ENCODE measurements at places on chromosomes 7 and 10.

GRCh38 chr7:143387156-143387975 lies 6.2 kb downstream of the ZYX start:
- no peaks in the 10 kb centered on the region for H3K27me3 ChIP-seq
- DNase-seq = no peak
- H3K36me3 ChIP-seq = peaks cover 46% of the 10 kb centered on the region
- peak overlapping the region; percentile 39 for H3K27ac ChIP-seq
- H3K4me3 ChIP-seq = no peak overlapping the region
- peaks cover 2% of the 10 kb centered on the region for H3K4me1 ChIP-seq

- H3K36me3 ChIP-seq = no peaks in the 10 kb centered on the region
- no peaks in the 10 kb centered on the region for H3K4me1 ChIP-seq
- H3K27ac ChIP-seq = no peak overlapping the region
- no peak for DNase-seq
- H3K27me3 ChIP-seq = peaks cover 3% of the 10 kb centered on the region
These were observed 7.7 kb downstream of the SLIT1 start for GRCh38 chr10:97178074-97178473.

GRCh38 chr7:49638166-49638565 lies 135.3 kb upstream of the VWC2 start:
- no peak for DNase-seq
- no peaks in the 10 kb centered on the region for H3K36me3 ChIP-seq
- H3K4me3 ChIP-seq = no peak overlapping the region
- no peaks in the 10 kb centered on the region for H3K4me1 ChIP-seq
- H3K27ac ChIP-seq = no peak overlapping the region
- H3K27me3 ChIP-seq = no peaks in the 10 kb centered on the region

DNA sequence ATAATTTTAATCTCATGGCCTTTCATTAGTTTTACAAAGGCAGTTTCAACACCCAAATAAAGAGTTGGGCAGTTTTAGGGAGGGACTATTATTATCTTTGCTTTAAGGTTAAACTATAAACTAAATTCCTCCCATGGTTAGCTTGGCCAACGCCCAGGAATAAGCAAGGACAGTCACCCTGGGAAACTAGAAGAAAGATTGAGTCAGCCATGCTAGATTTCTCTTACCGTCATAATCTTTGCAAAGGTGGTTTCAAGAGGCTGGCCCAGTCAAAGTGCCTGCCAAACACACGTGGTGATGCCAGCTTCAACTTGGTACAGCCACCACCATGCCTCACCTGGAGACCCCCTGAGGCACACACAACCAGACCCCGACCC lies 317.4 kb upstream of the SP8 start:
- H3K4me3 ChIP-seq = no peak overlapping the region
- H3K4me1 ChIP-seq = no peaks in the 10 kb centered on the region
- H3K36me3 ChIP-seq = no peaks in the 10 kb centered on the region
- no peak overlapping the region for H3K27ac ChIP-seq
- DNase-seq = no peak
- no peaks in the 10 kb centered on the region for H3K27me3 ChIP-seq

- no peaks in the 10 kb centered on the region for H3K27me3 ChIP-seq
- no peaks in the 10 kb centered on the region for H3K36me3 ChIP-seq
- no peak for DNase-seq
- peaks cover 3% of the 10 kb centered on the region for H3K4me1 ChIP-seq
These were observed 51.2 kb upstream of the TMEM248 start for GRCh38 chr7:66869660-66870450.

- peak within 1 kb of the TSS; percentile 72 for H3K4me3 ChIP-seq
- peaks cover 4% of the 10 kb centered on the region for H3K4me1 ChIP-seq
- no peak for DNase-seq
- peaks cover 8% of the 10 kb centered on the region for H3K27me3 ChIP-seq
- H3K27ac ChIP-seq = no peak within 1 kb of the TSS
These were observed at the start of gene GRM3 for GRCh38 chr7:86643561-86644281. Gene GRM3, plus strand, starts transcription at chr7:86643909. Its CDS starts 121,237 bp downstream, at chr7:86765146.

DNA sequence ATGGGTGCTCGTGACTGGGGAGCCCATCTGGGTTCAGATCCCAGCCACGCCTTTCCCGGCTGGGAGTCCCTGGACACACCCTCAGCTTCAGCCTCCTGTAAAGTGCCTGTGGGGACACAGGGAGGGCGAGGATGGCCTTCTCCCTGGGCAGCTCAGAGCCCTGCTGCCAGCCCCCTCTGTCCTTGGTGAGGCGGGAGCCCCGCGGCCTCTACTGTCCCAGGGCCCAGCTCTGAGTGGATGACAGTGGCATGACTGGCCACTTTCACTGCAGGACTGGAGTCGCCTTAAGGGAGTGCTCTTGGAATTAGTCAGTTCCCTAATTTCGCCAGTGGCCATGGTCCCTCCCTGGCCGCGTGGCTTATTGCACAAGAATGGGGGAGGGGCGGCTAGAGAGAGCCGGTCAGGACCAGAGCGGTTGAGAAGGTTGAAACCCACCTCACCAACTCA lies 4.6 kb downstream of the BRI3 start:
- peaks cover 4% of the 10 kb centered on the region for H3K4me1 ChIP-seq
- no peaks in the 10 kb centered on the region for H3K27me3 ChIP-seq
- H3K27ac ChIP-seq = no peak overlapping the region
- no peak for DNase-seq

DNA sequence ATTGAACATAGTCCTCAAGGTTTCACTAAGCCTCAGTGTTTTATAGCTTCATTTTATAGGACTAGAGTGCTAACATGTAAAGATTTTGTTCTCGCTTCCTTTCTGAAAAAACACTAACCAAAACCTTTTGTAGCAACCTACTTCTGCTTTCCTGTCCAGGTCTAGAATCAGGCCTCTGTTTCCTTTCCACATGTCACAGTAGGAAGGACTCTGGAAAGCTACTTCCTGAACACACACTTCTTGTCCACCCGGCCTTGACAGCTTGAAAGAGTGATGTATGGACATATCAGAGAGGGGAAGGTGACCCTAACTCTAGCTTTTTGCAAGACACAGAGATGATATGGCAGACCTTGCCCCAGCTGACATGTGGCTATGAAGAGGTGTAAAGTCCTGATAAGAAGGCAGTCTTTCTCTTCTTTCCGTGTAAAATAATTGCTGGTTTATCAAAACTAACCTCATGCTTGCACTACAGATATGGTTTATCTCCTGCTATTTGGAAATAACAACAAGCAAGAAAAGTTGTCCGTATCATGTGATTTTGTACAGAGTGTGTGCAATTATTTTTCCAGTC lies 175.4 kb downstream of the SKAP2 start:
- no peaks in the 10 kb centered on the region for H3K27me3 ChIP-seq
- no peaks in the 10 kb centered on the region for H3K4me1 ChIP-seq

DNA sequence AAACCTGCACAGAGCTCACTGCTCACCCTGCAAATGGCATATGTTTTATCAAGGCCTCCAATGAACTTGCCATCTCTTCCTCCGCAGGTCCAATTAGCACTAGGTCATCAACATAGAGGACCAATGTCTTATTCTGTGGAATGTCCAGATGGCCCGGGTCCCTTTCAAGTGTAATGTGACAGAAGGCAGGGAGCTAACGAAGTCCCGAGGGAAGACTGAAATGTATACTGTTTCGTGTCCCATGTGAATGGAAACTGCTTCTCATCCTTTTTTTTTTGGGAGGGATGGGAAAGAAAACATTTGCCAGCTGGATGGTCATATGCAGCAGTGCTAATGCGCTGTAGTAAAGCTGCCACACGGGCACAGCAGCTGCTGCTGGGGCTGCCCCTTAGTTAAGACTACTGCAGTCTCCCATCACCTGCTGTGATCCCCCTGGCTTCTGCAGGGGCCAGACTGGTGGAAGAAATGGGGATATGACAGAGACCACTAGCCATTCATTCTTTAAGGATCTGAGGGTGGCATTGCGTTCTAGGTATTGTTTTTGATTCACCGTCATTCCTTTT lies 61.7 kb upstream of the CCNY start:
- H3K36me3 ChIP-seq = no peaks in the 10 kb centered on the region
- no peak overlapping the region for H3K4me3 ChIP-seq
- no peaks in the 10 kb centered on the region for H3K27me3 ChIP-seq
- no peak overlapping the region for H3K27ac ChIP-seq
- DNase-seq = no peak
- no peaks in the 10 kb centered on the region for H3K4me1 ChIP-seq

DNA sequence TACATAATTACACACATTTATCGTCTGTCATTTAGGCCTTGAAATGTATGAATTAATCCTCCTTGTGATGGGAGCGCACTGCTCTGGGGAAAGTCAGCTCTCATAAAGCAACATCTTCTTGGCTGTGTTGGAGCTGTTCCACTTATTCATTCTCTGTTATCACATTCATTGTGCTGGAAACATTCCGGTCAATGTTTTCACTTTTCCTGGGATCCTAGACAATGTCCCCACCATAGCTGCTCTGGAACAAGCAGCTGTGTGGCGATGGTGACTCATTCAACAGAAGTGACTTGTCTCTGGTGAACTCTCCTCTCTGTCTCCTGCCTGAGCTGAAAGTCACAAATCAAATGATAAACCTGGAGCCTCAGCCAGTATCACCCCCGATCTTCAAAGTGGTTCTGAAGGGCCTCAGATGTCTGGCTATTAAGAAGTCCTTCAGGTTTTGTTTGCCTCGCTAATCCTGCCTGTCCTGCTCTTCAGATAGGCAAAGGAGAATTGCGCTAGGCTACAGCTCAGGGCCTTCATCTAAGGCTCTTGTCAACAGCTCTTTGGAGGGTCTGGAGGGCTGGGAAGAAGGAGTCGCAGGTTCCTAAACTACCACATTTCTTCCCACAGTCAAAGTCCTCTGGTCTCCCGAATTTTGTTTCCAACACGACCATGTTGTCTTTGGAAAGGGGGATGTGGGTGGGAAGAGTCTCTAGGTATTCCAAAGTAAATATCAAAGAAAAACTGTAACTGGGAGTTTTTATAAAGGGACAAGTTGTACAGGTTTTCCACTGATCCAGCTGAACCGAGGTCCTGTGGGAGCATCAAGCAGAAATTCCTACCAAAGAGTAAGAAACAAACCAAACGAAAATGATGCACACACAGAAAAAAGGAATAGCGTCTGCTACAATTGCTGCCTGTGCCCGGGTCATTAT lies 29.3 kb downstream of the KLF6 start:
- no peak overlapping the region for H3K4me3 ChIP-seq
- H3K36me3 ChIP-seq = no peaks in the 10 kb centered on the region
- no peak for DNase-seq
- H3K27me3 ChIP-seq = no peaks in the 10 kb centered on the region
- no peaks in the 10 kb centered on the region for H3K4me1 ChIP-seq

- H3K4me3 ChIP-seq = no peak overlapping the region
- no peaks in the 10 kb centered on the region for H3K27me3 ChIP-seq
- no peaks in the 10 kb centered on the region for H3K36me3 ChIP-seq
- no peak for DNase-seq
- no peaks in the 10 kb centered on the region for H3K4me1 ChIP-seq
- no peak overlapping the region for H3K27ac ChIP-seq
These were observed 798.5 kb upstream of the IGFBP3 start for GRCh38 chr7:46719616-46720015.

GRCh38 chr10:50992972-50993766 lies 81.1 kb upstream of the PRKG1 start:
- peaks cover 2% of the 10 kb centered on the region for H3K4me1 ChIP-seq
- no peaks in the 10 kb centered on the region for H3K36me3 ChIP-seq
- no peak overlapping the region for H3K4me3 ChIP-seq
- peaks cover 34% of the 10 kb centered on the region for H3K27me3 ChIP-seq

- peak overlapping the region; percentile 98 for H3K4me3 ChIP-seq
- DNase-seq = no peak
- H3K36me3 ChIP-seq = no peaks in the 10 kb centered on the region
- peak overlapping the region; percentile 74 for H3K27ac ChIP-seq
These were observed 651 bp upstream of the ARPC1A start for GRCh38 chr7:99325001-99325493.

DNA sequence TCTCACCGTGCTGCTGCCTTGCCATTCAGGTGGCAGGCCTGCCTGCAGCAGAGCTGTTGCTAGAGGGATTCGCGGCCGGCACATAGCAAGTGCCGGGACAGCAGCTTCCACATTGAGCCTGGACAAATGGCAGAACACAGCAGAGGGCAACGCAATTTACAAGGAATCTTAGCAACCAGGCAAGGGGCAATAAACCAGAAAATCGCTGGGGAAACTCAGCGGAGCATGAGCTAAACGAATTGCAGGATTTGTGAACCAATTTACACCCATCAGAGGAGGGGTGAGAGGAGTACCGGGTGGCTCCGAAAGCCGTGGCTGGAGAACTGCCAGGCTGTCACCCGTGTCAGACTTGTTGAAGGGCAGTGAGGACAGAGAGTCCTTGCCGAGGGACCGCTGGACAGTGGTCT lies 58.6 kb upstream of the LOXL4 start:
- no peak overlapping the region for H3K27ac ChIP-seq
- H3K27me3 ChIP-seq = no peaks in the 10 kb centered on the region
- no peak overlapping the region for H3K4me3 ChIP-seq
- no peaks in the 10 kb centered on the region for H3K4me1 ChIP-seq
- no peaks in the 10 kb centered on the region for H3K36me3 ChIP-seq

GRCh38 chr10:60527676-60528075 lies 138.0 kb upstream of the ANK3 start:
- no peaks in the 10 kb centered on the region for H3K4me1 ChIP-seq
- no peak for DNase-seq
- H3K27ac ChIP-seq = no peak overlapping the region
- no peak overlapping the region for H3K4me3 ChIP-seq
- H3K27me3 ChIP-seq = no peaks in the 10 kb centered on the region

GRCh38 chr7:81231301-81231838 lies 312.5 kb upstream of the SEMA3C start:
- H3K4me3 ChIP-seq = no peak overlapping the region
- no peak for DNase-seq
- H3K36me3 ChIP-seq = no peaks in the 10 kb centered on the region

GRCh38 chr10:93716766-93717165 lies 14.4 kb upstream of the FRA10AC1 start:
- H3K27me3 ChIP-seq = no peaks in the 10 kb centered on the region
- H3K36me3 ChIP-seq = no peaks in the 10 kb centered on the region
- DNase-seq = no peak
- 0 out of 2 replicates have a peak, but pooled peaks cover 3% of the 10 kb centered on the region for H3K4me1 ChIP-seq
- no peak overlapping the region for H3K4me3 ChIP-seq

- H3K36me3 ChIP-seq = no peaks in the 10 kb centered on the region
- H3K4me3 ChIP-seq = no peak overlapping the region
- no peaks in the 10 kb centered on the region for H3K4me1 ChIP-seq
These were observed 29.6 kb upstream of the DKK1 start for GRCh38 chr10:52284416-52285013.

- peaks cover 3% of the 10 kb centered on the region for H3K4me1 ChIP-seq
- H3K36me3 ChIP-seq = no peaks in the 10 kb centered on the region
- no peaks in the 10 kb centered on the region for H3K27me3 ChIP-seq
- H3K27ac ChIP-seq = no peak overlapping the region
- H3K4me3 ChIP-seq = no peak overlapping the region
- no peak for DNase-seq
These were observed 56.7 kb downstream of the DLG5 start for GRCh38 chr10:77869626-77870420.

Data from H1 (cell line).